CD4-positive, CD25-positive, alpha-beta regulatory T cell (primary cell): ENCODE measurements at places on chromosomes 3 and 15. TPM values are rescaled to one million over a fixed set of nuclear protein-coding genes. Genes with fewer than 3 reads are reported as not detected.

DNA sequence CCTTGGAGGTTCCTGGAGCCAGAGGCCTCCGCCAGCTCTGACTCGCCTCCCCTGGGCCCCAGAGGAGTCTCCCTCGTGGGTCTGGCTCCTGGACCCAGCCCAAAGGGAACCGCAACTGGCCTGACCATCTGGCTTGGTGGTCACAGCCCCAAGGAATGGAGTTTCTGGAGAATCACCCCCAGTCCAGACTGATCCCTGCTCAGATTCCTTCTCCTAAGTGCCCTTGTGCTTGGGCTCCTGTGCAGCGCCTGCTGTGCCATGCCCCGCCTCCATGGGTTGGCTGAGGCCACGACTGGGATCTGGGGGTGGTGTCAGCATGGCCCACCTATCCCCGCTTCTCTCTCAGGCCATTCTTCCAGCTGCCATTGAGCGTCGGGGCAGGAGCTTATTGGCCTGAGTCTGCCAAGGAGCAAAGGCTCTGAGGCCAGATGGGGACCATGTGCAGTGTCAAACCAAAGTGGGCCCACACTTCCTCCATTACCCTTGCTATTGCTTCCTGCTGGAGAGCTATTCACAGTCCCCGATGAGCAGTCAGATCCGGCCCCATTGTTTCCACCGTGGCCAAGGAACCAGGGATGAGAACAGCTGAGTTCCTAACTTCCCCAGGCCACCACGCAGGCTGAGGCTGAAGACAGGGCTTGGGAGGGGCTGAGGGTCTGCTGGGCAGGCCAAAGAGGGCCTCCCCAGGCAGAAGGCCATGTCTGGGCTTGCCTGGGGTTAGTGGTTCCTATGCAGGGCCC is 19.0 kb downstream of the CSPG4 start:
- no peak overlapping the region for H3K4me3 ChIP-seq
- no peaks in the 10 kb centered on the region for H3K36me3 ChIP-seq
- H3K27ac ChIP-seq = no peak overlapping the region
- DNase-seq = no peak
- peaks cover 12% of the 10 kb centered on the region for H3K4me1 ChIP-seq

DNA sequence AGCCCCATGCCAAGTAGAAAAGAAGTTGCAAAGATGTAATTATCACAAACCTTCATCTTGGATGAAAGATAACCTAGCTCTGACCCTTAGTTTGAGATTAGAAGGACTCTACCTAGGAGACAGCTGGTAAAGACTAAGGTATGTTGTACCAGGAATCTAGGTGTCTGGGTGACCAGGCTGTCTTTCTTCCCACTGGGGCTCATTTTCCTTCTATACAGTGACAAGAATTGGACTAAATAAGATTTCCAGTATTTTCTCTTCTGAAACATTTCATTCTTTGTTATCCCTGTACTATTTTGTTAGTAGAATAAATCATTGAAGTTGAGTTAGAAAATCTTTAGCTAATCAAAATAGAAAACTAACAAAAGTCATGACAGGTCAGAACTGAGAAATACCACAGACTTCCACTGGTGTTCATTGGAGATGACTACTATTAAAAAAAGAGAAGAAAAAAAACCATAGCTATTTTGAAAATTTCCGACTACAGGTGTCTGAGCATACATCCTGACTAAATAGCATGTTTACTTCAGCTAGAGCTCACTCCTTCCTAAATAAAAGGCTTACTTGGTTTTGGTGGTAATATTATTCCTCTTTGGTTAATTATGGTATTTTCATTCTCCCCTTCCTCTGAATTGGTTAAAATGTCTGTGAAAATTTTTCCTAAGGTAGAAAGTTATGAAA is 10.1 kb downstream of the TGFBR2 start:
- DNase-seq = no peak
- peak overlapping the region; percentile 65 for H3K4me3 ChIP-seq
- peaks cover 85% of the 10 kb centered on the region for H3K4me1 ChIP-seq
- no peaks in the 10 kb centered on the region for H3K27me3 ChIP-seq

DNA sequence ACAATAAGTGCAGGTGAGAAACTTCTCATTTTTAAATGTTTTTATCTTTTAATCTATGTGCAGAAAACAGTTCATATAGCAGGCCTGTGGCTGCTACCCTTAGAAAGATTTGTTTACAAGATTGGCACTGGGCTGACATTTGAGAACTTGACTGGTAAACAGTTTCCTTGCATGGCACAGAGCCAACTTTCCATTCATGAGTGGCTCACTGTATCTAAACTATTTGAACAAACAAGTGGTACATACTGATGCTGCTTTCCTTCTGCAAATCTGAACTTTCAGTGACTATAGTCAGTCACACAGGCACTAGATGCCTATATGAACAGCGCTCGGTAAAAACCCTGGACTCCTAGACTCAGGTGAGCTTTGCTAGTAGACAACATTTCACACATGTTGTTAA is 6.3 kb upstream of the GTPBP8 start:
- H3K4me1 ChIP-seq = peaks cover 16% of the 10 kb centered on the region
- peak; percentile 19 for DNase-seq
- no peaks in the 10 kb centered on the region for H3K27me3 ChIP-seq
- H3K4me3 ChIP-seq = peak overlapping the region; percentile 15
- no peaks in the 10 kb centered on the region for H3K36me3 ChIP-seq

DNA sequence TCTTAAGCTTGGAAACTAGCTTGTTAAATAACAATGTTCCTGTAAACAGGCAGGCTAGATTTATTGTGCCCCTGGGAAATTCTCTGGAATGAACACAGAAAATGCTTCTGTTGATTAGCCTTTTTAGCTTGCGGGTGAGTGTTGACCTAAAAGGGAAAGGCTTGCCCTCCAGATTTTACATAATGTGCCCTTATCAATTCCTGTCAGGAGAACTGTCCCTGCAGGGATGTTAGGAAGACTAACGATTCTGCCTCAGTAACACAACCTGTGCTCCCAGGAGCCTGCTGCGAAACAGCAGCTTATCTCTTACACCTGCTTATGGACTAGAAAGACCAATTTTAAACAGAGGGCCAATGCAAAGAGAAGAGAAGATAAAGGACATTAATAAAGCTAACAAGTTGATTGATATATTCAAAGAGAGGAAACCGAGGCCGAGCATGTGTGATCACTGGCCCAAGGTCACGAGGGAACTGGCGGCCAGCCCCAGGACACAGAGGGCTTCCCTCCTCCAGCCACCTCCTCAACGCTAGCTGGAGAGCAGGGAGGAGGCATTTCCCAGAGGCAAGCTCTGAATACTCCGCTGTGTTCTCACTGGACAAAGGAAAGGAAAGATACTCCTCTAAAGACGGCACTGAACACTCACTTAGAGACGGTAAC is 48.4 kb upstream of the TJP1 start:
- H3K36me3 ChIP-seq = no peaks in the 10 kb centered on the region
- H3K4me1 ChIP-seq = no peaks in the 10 kb centered on the region
- H3K4me3 ChIP-seq = no peak overlapping the region

PYGO1 gene
- not detected for polyA plus RNA-seq
